ENCODE measurements at places on chromosomes 5 and 9.

DNA sequence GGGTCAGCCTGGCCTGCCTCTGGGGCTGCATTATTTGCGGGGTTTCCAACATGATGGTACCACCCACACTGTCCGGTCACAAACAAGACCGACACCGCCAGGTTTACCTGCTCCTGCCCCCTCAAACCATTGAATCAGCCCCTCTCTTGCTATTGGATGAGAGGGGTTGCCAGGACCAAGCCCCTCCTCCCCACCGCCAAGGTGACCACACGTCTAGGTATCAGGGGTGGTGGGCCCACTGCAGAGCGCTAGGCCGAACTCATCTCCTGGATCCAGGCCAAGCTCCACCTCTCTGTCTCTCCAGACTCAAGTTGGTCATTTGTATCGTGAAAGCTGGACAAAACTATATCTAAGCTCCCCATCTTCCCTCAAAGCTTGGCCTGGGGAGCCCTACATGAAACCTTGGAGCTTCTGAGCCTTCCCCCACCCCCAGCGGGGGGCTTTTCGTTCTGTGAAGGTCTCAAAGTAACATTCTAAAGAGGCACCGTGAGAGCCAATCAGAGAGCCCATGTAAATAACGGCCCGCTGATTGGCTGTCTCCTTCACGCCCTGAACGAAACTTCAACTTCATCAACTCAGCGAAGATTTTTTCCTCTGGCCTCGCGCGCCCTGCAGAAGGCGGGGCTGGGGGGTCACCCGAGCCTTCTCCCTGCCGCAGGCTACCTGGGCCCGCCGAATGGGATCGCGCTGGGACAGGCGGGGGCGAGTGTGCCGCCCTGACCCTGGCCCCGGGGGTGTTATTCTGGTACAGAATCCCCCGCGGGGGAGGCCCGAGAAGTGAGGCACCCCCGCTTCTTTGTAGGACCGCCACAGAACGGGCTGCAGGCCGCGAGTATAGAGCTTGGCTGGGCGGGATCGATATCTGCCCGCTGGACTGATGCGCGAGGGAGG, 49.6 kb upstream of the PSD2 start:
- peak; percentile 28 for DNase-seq

- DNase-seq: no peak
These were observed 1080.7 kb upstream of the NUDT12 start for GRCh38 chr5:104643320-104643719.

DNA sequence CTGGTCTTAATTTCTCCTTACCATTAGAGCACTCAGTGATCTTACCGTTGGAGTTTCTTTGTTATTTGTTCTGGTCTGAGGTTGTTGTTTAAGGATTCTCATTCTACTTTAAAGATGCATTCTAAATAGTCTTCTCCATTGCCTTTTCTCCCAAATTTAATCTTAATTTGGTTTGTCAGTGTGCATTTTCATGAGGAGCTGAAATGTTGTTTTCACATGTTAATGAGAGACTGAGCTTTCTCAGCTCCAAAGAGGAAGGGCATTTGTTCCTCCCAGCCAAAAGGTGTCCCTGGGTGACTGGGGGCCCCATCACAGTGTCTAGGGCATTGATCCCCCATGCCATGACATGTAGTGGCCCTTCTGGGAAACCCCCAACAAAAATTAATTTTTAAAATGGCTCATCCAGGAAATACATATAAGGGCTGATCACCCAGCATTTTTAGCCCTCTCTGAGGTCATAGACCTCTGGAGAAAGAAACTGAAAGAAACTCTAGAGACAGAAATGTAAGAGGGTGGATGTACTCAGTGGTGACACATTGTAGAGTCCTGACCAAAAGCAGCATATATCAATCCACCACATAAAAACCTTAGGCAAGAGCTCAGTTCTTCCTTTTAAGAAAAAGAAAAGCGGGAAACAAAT, 240.4 kb upstream of the RAI14 start:
- no peak for DNase-seq

DNA sequence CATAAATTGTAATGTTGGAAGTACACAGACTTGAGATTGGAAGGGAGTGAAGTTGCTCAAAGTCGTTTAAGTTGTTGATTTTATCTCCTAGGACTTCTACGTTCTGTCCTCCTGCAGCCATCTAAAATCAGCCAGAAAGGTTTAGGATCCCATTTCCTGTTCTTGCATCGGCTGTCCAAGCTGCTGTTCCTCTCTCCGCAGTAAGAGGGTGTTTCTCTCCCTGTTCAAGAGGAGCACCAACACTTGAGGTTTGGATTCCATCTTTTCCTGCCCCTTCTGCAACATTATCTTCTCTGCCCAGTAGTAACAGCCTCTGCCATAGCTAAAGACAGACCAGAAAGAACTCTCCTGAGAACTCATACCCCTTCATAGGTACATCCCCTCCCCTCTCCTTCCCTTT, 373.4 kb downstream of the GADD45G start:
- DNase-seq: no peak

DNA sequence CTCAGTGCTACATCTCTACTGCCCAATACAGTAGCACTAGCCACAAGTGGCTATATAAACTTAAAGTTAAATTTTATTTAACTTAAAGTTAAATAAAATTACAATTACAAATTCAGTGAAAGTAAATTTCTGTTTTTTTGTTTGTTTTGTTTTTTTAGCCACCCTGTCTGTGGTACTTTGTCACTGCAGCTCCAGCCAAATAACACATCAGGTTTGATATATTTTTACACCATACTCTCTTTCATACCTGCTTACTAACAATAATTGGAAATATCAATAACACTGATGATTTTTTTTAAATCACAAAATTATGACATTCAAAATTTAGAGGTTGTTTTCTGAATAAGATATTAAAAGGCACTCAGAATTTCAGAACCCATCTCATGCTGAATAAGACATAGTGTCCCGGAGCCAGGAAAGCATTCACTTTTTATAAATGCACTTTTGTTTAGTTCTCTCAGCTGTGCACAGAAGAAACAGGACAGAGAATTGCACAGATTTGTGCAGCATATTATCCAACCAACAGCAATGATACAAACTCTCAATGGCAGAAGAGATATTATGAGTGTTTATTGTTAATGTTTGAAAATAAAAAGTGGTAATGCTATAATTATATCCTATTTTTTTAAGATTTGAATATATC, 92.6 kb downstream of the EDIL3 start:
- no peak for DNase-seq

DNA sequence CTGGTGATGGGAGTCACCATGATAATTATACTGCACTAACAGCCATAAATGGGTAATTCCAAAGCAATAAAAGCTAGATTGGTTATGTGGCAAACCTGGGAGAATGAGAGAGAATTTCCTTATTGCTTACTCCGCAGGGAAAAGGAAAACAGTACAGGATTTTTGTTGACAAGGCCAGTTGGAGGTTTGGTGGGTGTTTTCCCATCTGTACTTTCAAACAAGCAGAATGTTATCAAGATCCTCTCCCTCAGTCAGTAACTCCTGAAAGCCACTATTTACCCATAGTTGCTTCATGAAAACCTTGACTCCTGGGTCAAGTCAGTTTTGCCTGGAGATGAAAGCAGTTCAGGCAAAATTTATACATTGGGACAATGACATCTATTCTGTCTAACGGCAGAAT, 26.4 kb downstream of the IL9 start:
- no peak for DNase-seq

GRCh38 chr9:128656416-128657343, at the start of gene DYNC2I2:
Gene DYNC2I2, minus strand, starts transcription at chr9:128656847. Its CDS starts 121 bp downstream, at chr9:128656726.
- peak; percentile 95 for DNase-seq

GRCh38 chr9:111661802-111662521, 557 bp downstream of the GNG10 start:
- peak; percentile 10 for DNase-seq

DNA sequence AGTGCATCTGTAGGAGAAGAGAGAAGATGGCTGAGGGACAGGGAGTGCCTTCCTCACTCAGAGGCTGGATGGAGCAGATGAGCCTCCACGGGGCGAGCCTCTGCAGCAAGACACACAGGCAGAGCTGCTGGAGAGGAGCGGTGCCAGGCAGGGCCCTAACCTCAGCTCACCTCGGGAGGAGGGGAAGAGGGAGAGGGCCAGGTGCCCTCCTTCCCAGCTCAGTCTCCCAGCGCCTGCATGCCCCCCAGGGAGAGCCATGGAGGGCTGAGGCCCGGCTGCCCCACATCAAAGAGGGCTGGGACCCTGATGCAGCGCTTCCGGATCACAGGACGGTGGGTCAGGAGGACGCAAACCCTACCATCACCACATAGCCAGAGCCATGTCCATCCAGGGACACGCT, 13.6 kb upstream of the SPATA31E1 start:
- DNase-seq: no peak

GRCh38 chr9:114383521-114384231, 4.1 kb downstream of the AKNA start:
- DNase-seq: no peak

DNA sequence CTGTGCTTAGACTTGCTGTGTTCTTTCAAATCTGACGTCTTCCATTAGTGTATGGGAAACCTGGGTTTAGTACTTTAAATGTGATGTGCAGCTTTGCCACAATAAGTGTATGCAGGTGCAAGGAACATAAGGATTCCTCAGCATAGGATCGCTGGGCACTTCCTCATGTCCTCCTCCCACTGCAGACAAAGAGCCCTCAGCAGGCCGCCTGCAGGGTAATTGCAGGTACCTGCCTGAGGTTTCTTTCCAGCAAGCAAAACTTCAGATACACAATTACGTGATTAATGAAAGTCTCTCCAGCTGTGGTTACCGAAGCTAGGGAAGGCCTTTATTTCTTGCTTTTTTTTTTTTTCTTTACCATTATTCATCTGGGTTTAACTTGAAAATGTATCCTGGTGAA, 233.1 kb downstream of the RFK start:
- no peak for DNase-seq

GRCh38 chr5:14410068-14410393, 171.6 kb upstream of the OTULINL start:
- DNase-seq: no peak

DNA sequence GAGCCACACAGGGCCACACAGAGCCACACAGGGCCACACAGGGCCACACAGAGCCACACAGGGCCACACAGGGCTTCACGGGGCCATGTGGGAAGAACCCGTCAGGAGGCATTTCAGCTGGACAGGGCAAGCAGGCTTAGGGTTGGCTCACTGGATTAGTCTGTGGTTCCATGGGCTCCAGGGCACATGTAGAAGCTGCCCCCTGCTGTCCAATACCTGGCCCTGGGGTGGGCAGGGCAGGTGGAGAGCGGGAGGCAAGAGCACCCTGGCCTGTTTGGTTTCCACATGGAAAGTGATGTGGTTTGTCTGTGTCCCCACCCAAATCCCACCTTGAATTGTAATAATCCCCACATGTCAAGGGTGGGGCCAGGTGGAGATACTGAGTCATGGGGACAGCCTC, 16.4 kb upstream of the LPCAT1 start:
- no peak for DNase-seq

DNA sequence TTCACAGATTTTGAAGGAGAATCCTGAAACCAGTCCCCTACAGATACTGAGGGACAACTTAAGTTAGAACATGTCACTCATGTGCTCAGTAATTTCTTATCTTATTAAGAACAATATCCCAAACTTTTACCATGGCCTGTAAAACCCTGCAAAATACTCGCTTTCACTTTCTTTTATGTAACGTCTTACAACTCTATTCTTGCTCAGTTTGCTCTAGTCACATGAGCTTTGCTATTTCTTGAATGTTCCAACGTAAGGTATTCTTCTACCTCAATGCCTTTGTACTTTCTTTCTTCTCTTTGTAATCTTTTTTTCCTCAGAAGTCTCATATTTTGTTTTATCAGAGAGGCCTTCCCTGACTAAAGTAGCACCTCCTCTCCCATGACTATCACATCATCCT, 14.1 kb downstream of the TMEM38B start:
- DNase-seq: no peak

DNA sequence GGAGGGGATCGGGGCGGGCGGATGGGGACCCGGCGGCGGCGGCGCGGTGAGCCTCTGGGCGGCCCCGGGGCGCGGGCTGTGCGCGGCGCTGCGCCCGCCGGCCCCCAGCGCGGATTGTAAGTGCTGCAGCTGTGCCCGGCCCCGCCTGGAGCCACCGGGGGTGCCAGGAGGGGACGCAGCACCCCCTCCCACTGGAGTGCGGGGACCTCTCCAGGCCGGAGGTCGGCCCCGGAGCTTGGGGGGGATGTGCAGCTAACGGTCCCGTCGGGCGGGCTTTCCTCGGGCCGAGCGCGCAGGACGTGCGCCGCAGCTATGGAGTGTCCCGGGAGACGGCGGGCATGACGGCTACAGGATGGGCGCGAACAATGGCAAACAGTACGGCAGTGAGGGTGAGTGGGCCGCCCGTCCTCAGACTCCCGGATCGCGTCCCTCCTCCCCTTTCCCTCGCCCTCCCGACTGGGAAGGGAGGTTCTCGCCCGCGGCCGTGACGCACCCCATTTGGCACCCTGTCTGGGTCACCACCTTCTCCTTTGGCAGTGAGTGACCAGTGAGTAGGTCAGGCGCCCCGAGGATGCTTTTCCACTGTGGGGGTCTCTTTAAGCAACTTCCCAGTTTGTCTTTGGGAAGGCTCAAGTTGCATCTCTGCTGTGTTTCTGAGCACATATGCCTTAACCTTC, 483 bp downstream of the FBXL7 start:
- DNase-seq: no peak

DNA sequence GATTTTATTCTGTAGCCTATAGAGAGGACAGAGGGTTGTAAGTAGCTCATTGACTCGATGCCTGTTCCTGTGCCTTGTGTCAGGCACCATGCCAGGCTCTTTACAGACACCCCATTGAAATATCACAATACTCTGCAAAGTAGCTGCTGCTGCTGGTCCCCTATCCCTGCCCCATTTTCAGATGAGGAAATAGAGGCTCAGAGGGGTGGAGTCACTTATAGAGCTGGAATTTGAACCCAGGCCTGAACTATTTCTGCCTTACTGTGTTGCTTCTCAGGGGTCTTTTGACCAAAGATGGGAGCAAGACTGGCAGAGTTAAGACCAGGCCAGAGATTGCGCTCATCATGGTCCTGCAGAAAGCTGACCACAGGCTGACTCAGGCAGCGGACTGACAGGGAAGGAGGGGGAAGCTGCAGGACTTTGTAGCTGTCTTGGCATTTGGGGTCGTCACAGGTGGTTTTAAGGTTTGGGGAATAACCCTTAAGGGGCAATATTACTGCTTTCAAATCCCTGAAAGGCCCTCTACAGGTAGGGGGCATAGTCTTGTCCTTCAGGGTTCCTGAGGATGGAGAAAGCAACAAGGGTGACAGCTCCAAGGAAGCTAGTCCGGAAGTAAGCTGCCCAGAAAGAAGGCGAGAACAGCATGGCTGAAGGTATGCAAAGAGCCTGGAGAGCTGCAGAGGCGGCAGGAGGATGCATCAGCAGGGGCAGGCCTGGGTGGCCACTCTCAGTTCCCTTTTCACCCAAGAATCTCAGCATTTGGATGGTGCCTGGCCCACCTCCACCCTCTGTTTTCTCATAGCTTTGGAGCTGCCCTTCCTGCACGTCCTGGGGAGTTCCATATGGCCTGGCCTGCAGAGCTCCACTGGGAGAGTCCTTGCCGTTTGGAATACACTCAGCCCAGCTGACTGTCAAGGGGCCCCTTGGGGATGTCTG, 18.3 kb upstream of the NDST1 start:
- no peak for DNase-seq

- no peak for DNase-seq
These were observed 19.2 kb downstream of the RNF130 start for GRCh38 chr5:180052211-180052818.

Data from activated T-cell treated with anti-CD3 and anti-CD28 coated beads for 4 hours (primary cell).